Glutamatergic neuron (in vitro differentiated cells): ENCODE measurements at places on chromosomes 3 and 15. TPM values are rescaled to one million over a fixed set of nuclear protein-coding genes. Genes with fewer than 3 reads are reported as not detected.

Gene TM6SF1
- not detected for total RNA-seq

Gene TICRR
- 2.7 TPM for total RNA-seq

DNA sequence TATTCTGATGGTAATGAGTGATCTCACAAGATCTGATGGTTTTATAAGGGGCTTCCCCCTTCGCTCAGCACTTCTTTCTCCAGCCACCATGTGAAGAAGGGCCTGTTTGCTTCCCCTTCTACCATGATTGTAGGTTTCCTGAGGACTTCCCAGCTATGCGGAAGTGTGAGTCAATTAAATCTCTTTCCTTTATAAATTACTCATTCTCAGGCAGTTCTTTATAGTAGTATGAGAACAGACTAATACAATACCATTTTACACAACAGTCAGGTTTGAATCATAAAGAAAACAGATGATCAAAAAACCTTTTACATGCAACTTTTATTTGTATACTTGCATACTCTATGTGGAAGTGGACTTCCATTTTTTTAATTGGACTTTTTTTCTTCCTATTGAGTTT is 46.7 kb upstream of the CBLB start:
- no peak overlapping the region for H3K4me3 ChIP-seq
- H3K4me1 ChIP-seq, result no peaks in the 10 kb centered on the region
- no peak for DNase-seq
- H3K27me3 ChIP-seq, result no peaks in the 10 kb centered on the region
- H3K27ac ChIP-seq, result no peak overlapping the region
- peaks cover 7% of the 10 kb centered on the region for H3K36me3 ChIP-seq

- no peak overlapping the region for H3K4me3 ChIP-seq
- DNase-seq, result no peak
- peaks cover 7% of the 10 kb centered on the region for H3K27me3 ChIP-seq
- H3K27ac ChIP-seq, result no peak overlapping the region
These were observed 62.4 kb upstream of the SPATA12 start for GRCh38 chr3:56998076-56998529.

GRCh38 chr3:11005686-11006256 is 13.2 kb downstream of the SLC6A1 start:
- no peaks in the 10 kb centered on the region for H3K36me3 ChIP-seq
- H3K27ac ChIP-seq, result no peak overlapping the region
- DNase-seq, result no peak

DNA sequence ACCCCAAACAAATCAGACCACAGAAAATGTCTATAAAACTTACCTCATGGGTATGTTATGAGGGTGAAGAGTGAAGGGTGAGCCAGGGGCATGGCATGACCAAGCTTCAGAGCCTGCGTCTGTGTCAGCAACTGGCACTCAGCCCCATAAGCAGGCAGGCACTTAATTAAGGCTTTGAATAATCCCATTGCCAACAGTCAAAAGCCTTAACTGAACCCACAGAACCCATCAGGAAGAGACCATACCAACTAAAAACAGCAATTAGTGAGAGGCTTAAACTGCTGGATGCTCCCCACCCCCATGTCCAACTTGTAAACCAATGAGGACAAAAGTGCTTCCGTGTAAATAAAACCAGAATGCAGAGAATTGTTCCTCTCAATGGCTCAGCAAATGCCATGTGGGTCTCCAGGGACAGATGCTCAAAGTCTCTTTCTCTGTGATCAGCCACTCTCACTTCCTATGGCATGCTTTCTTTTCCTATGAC is 126.0 kb downstream of the MYLK start:
- H3K4me3 ChIP-seq, result no peak overlapping the region
- no peaks in the 10 kb centered on the region for H3K27me3 ChIP-seq
- no peak for DNase-seq
- H3K27ac ChIP-seq, result no peak overlapping the region
- no peaks in the 10 kb centered on the region for H3K36me3 ChIP-seq

Gene DRD3
- not detected for total RNA-seq
